ENCODE measurements at places on chromosomes 3 and 15.

DNA sequence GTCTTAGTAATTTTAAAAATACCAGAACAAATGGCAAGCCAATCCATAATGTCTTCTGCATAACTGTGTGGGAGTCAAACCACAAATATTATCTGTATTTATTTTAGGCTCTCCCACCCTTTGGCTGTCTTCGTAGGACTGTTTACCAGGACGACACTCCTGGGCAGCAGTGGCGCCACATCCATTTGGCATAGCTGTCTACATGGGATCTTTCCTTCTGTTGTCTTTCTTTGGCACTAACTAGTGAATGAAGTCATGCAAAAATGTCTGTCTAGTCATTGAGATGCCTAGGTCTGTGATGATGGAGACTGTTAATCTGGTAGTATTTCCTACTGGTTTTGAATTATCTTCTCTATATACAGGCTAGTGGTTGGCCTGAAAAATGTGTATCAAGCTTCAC is 54.0 kb upstream of the CHMP2B start:
- DNase-seq, result no peak

DNA sequence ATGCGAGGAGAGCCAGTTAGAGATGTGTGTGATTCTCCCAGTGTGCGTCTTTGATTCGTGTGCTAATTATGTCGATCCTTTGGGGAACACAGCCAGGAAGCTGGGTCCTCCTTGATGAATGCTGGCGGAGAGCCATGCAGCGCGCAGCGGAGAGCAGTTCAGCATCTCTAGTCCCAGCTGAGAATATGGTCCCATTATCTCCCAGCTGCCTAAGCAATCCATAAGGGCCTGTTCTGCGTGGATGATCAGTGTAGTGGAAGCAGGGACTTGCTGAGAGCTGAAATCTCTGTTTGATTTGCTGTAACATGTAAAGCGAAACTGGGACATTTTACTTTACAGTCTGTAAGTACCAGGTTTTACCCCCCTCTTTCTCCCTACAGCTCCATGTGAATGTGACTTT is 412.7 kb downstream of the CNTN4 start:
- DNase-seq, result peak; percentile 72

DNA sequence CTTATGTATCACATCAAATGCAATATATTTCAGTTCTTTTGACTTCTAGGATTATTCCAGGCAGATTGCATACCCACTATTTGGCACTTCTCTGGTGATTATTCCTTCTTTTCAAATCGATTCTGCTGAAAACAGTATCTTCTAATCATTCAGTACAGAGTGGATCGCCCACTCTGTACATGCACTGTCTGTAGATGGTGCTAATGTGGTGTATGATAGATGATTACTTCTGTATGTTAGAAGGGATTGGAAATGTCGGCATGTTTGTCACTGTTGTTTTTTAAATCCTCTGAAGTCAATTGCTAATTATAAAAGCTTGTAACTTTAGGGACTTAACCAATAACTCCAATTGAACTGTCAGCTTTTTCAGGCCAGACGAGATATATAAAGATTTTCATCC is 642.5 kb downstream of the GRM7 start:
- DNase-seq, result no peak

DNA sequence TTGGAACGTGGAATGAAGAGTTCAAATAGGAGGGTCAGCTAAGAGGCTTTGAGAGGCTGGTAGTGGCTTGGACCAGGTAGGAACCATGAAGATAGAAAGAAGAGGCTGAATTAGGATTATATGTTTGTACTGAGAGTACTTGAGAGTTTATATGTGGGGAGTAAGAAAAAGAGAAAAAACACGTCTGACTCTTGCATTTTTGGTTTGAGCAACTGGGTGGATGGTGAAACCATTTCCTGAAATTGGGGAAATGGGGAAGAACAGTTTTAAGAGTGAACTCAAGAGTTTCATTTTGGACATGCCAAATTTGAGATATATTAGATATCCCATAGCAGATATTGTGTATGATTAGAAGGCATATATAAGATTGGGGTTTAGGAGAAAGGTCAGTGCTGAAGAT is 92.9 kb upstream of the TNIK start:
- DNase-seq, result no peak

DNA sequence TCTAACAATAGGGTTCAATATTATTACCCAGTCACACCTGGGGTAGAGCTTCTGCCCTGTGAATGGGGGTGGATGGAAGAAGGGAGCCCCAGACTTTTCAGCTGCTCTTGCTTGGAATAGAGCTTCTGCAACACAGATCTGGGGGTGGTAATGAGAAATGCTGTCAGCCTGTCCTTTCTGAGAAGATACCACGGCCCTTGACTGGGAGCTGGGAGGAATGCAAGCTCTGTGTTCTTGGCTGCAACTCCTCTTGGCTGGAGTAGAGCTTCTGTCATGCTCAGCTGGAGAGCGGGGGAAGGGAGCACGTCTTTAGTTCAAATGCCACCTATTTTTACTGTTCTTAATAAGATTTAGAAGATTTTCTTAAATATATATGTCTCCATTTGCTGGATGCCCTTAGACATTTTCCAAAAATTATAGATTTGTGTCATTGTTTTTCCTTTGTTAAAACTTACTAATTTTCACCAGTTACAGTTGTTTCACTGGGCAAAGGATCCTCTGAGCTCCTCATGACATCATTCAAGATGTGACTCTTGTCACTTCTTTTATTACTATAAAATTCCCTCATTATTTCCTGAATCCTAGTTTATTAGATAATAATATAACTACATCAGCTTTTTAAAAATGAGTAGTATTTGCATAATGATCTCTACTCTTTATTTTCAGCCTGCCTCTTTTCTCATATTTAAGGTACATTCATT is 180.0 kb upstream of the TGFBR2 start:
- no peak for DNase-seq

GRCh38 chr3:187281191-187281714 is 10.3 kb downstream of the MASP1 start:
- DNase-seq, result no peak

- no peak for DNase-seq
These were observed 143.0 kb downstream of the LPP start for GRCh38 chr3:188296761-188297612.

DNA sequence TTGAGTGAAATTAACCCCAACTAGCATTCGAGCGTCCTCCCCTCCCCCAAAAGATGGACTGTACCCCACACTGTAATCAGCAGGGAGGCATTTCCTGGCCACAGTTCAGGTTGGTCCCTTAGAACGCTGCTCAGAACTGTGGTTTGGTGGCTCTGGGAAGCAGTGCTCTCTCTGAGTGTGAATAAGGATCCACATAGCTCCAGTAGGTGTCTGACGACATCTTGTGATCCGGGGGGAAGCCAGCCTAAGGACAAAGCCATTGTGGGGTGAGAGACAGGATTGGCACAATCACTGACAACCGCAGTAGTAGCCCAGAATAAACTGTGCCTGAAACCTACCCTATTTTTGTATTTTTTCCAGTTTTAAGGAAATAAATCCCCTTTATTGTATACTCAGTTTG is 125.3 kb downstream of the IGF1R start:
- no peak for DNase-seq

GRCh38 chr15:59180945-59181600 is 25.6 kb upstream of the LDHAL6B start:
- DNase-seq, result no peak

DNA sequence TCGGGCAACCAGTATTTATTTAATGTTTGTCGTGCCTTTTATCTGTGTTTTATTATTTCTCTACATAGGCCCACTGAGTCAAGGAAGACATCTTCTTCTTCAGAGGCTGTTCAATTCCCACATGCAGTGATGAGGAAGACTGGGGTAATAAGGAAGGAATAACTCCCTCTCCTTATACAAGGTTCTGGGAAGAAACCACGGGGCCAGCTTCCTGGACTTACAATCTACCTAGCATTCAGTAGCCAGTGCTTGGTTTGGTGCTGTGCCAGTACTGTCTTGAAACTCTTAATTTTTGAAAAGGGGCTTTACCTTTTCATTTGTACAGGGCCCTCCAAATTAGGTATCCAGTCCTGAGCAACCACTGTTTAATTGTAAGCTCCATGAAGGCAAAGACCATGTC is 51.2 kb downstream of the SRGAP3 start:
- no peak for DNase-seq

GRCh38 chr3:29268651-29269050 is 12.2 kb upstream of the RBMS3 start:
- no peak for DNase-seq

DNA sequence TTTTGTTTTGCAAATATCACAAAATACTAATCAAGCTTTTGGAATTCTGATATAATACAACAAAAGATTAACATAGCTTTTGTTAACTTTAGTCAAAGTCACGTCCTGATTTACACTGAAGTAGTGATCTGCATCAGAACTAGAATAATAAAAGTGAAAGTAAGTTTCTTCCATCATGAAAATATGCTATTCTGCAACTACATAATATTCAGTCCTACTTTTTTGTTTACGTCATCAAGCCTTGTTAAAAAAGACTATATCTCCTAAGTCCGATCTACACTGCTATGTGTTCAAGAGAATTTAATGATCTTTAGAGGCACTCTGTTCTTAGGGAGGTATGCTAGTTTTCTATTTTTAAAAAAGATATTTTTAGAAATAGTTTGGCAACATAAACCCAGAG is 330.1 kb downstream of the ARPP21 start:
- no peak for DNase-seq

DNA sequence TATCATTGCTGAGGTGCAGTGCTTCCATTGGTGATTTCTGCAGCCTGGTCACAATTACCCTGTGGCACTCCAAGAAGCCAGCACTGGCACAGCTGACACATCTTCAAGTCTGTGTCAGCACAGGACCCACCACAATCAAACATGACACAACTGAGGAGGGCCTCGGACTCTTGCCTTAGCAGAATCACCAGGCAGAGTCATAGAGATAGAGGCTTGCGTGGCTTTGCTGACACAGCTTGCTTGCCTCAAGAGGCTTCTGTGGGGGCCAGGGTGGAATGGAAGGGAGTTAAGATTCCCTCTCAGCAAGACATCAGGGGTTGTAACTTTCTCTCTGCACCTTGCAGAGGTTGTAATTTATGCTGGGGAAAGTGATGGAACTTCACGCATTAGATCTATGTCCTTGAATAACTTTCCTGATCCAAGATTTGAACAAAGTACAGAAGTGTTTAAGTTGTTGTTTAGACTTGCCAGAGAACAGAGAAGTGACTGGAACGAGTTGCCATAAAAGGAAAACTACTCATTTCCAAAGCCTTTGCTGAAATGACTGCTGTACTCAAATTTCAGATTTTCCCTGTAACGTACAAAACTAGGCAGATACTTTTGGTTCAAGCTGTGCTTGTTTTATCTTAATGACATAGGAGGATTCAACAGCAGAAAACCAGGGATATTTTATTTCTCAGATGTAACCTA is 170.7 kb downstream of the DIPK2A start:
- DNase-seq, result no peak

GRCh38 chr15:70385052-70385451 is 287.3 kb upstream of the TLE3 start:
- no peak for DNase-seq

DNA sequence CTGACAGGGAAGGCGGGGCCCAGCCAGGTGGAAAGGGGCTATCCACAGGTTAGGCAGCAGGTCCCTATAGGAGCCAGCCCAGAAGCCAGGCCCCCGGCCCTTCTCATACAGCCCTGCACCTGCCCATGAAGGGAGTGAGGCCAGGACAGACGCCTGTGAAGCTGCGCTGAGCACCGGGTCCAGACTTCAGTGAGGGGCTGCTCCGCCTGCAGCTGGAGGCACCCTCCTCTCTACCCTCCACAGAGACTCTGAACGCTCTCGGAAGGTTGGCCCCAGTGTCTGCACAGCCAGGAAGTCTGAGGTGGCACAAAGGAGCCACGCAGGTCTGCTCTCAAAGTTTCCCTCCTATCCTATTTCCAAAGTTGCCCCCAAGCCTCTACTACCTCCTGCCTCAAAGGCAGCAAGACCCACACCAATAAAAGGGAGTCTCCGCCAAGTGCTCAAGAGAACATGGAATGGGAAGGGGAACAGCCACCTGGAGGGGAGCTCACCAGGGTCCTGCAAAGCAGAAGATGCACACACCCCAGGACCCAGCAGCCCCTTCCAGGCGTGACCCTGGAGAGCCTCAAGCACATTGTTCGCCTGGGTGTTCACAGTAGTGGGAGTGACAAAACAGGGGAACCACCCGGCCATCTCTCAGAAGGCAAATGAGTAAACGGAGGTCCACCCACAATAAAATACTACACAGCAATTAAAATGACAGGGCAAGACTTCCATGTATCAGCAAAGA is 19.5 kb downstream of the XXYLT1 start:
- DNase-seq, result no peak

DNA sequence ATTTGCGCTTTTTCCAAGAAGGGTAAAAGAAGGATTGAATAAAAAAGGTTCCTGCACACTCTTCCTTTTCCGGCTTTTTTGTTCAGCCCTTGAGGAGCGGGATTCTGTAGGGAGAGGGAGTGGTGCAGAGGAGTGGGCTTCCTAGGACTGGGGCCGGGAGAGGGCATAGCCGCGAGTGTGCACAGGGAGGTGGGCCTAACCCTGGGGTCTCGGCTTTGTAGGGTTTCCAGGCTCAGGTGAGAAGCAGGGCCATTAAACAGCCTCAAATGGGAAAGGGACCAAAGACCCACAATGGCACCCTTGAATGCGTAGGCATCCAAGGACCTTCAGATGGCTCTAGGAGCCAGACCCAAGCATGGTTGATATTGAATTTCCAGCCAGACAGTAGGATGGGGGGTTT is 35.4 kb upstream of the RAB6B start:
- DNase-seq, result no peak

GRCh38 chr3:45819543-45819942 is 22.4 kb downstream of the LZTFL1 start:
- no peak for DNase-seq

DNA sequence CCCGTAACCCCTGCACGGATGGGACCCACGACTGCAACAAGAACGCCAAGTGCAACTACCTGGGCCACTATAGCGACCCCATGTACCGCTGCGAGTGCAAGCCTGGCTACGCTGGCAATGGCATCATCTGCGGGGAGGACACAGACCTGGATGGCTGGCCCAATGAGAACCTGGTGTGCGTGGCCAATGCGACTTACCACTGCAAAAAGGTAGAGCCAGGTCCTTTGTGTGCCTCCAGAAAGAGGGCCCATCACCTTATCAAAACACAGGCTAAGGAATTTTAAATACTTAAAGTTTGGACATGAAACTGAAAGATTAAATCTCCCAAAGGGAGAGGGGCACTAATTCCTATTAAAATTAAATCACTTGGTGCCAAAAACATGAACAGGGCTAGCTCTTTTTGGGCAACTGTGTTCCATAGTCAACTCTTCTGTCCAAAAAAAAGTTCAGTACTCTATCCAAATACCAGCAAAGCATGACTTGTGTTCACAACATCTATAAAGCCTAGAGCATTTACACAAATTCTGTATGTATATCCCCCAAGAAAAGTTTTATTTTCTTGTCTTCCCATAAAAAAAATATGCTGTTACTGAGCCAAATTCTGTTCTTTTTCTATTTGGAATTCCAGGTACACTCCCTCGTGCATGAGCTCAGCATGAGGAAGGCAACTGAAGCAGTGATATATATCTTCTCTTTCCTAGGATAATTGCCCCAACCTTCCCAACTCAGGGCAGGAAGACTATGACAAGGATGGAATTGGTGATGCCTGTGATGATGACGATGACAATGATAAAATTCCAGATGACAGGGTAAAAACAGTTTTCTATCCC is 9.2 kb downstream of the THBS1 start:
- no peak for DNase-seq

- no peak for DNase-seq
These were observed 82.3 kb upstream of the RNF7 start for GRCh38 chr3:141655801-141656200.

- no peak for DNase-seq
These were observed 5.8 kb downstream of the HYAL2 start for GRCh38 chr3:50316657-50317242.

Data from NCI-H526 (cell line).